ENCODE measurements at places on chromosomes 11 and 22.

DNA sequence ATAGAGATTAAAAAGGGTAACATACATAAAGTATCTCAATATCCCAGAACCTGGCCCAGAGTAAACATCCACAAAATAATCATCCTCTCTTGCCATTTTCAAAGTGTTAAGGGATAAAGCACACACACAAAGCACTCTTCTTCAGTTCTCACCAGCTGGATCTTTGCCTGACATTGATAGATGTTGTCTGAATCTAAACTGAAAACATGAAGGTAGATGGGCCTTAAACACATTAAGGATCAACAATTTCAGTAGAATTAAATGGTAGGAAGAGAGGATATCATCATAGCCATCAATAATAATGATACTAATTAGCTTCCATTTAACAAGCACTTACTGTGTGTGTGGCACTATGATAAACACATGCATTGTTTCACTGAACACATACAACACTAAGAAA is 261.1 kb downstream of the OPCML start:
- no peak for DNase-seq

DNA sequence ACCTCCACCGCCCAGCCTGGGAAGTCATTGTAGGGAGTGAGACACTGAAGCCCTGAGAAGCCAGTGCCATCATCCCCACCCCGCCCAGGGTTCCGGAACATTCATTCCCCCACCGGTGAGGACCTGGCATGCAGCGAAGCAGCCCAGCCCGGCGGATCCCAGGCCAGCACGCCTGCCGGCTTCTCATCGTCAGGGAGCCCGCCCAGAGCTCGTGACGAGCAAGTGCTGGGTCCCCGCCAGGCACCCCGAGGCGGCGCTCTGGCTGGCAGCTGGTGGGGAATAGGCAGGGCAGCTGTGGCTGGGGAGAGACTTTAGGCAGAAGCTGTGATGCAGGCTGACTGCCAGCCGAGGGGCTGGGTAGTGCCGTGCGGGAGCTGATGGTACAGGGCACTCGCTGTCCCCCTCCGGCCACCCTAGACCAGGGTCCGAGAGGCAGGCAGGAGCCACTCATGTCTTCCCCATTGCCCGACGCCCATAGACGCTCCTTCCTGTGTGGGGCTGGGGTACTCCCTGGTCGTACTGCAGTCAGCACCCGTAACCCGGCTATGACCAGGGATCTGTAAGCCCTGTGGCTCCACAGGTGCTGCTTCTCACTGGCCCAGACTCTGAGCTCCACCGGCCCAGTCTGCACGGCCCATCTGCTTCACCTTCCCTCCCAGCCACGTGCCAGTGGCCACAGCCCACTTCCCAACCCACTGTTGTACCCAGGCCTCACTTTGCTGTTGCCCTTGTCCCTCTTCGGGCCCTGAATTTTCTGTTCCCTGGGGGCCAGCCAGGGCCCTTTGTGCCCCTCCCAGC is 24.5 kb upstream of the CABP7 start:
- DNase-seq, result no peak

GRCh38 chr22:37165940-37166674 is 16.4 kb upstream of the IL2RB start:
- no peak for DNase-seq

DNA sequence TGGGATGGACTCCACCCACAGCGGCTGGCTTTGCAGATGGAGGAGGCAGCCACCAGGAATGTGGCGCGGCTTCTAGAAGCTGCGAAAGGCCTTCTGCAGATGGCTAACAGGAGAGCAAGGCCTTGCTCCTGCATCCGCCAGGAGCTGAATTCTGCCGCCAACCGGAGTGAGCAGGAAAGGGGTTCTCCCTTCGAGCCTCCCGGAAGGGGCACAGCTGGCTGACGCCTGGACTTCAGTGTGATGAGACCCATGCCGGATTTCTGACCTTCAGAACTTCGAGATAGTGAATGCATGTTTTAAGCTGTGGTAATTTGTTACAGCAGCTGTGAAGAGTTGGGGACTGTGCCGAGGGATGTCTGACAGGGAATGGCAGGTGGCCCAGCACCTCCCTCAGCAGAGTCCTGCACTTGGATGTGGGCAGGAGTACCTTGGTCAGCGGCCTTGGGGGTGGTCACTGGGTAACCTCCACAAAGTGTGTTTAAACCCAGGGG is 7.7 kb downstream of the TBC1D22A start:
- no peak for DNase-seq

- DNase-seq, result no peak
Observed at GRCh38 chr11:35717043-35717442, 54.5 kb downstream of the TRIM44 start.

DNA sequence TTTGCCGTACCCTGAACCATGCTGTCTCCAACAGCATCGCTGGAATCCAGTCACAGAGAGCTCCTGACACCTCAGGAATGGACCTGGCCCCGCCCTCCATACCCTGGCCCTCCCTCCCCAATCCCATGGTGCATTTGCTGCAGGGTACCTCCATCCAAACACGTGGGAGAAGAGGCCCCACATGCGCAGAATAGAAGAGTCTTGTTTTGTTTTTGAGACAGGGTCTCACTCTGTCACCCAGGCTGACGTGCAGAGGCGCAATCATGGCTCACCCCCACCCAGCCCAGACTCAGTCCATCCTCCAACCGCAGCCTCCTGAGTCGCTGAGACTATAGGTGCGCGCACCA is 2.3 kb upstream of the PNPLA2 start:
- DNase-seq, result no peak

GRCh38 chr22:19472233-19472632 is 6.8 kb downstream of the UFD1 start:
- DNase-seq, result no peak

GRCh38 chr11:43197379-43197778 is 114.4 kb upstream of the API5 start:
- no peak for DNase-seq

DNA sequence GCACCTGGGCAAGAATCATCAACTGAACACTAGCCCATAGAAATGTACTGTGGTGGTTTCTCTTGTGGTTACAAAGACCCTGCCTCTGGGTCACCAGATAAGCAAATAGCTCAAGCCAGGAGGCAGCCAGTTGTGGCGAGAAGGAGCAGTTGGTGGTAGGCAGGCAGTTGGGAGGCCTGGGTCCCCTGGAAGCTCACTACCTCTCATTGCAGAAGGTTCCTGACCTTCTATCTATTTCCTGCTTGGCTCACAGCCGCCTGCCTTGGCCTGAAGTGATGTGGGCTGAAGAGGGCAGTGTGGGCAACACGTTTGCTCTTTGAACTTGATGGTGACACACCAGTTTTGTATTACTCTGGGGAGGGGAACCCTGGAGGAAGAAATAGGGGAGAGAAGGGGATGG is 34.7 kb downstream of the NECTIN1 start:
- no peak for DNase-seq

GRCh38 chr11:94130298-94131046 is 1.8 kb downstream of the PANX1 start:
- DNase-seq, result no peak

GRCh38 chr11:9399466-9399865 is 15.0 kb downstream of the IPO7 start:
- DNase-seq, result no peak

DNA sequence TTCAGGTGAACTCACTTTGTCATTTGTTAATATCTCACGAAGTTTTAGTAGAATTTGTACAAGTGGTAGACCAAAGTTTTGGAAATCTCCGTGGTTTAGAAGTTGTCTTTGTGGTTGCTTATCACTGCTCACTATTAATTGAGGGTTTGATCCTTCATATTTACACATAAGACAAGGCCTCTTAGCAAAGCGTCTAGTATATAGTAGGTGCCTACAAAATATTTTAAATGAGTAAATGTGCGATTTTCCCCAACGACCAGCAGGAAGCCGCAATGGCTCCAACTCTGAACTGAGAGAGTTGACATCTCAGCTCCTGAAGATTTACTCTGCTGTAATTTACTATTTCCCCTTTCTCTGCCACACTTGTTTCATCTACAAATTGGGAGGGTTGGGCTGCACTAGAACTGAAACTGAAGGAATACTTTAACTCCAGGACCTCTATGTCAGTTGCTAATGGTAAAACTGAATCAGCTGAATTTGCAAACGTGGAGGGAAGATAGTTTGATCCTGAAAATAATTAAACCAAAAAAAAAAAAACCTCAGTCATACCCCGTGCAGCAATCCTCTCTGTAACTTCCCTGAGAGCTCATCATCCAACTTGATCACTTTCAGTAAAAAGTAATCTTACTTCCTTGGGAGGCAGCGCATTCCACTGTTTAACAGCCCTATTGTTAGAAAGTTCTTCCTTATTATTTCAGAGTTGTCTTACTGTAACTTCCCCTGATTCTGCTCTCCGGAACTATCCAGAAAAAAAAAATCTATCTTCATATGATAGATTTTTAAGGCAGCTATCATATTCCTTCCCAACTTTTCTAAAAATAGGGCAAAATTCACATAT is 1.3 kb upstream of the SBF2 start:
- DNase-seq, result no peak

DNA sequence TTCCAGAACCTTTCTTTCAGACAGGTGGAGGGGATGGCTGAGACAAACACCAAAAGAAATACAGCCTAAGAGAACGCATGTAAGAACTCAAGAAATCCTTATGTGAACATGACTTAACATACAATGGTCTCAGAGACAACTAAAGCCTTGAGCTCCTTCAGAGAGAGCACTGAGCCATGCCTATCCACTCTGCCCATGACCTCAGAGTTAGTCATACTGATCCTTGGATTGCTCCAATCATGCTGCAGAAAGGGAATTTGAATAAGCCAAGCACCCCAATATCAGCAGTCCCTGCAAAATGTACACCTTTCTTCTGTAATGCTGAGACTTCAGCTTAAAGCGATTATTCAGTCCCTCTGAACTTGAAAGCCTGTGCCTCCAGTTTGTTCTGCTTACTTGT is 43.2 kb upstream of the CHKA start:
- DNase-seq, result no peak

DNA sequence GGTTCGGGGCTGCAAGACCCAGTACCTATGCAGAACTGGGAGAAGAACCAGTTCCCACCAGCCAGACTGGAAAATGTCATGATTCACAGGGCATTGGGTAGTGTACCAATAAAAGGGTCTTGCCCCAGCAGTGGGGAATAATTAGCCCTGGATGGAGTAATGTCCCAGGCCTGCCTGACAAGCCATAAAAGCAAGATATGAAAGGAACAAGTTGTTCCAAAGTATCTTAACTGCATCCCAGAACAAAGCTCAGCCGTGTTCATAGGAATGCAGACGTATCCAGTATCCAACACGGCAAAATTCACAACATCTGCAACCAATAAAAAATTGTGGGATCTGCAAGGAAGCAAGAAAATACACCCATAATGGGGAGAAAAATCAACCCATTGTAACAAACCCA is 47.9 kb downstream of the ASCL2 start:
- no peak for DNase-seq

DNA sequence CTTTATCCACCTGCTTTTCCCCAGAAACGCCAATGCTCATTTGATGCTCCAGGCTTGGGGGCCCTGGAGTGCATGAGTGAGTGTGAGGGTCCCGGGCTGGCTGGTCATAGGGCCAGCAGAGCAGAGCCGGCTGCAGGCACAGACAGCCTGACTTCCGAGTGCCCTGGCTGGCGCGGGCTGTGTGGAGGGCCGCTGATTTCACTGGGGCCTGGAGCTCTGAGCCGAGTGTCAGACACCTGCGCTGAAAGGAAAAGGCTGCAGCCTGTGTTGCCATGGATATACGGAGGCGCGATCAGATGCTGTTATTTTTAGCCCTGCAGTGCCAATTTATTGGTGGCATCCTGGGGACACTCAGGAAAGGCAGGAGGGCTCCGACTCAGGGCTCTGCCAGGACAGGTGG is 87.6 kb downstream of the ST3GAL4 start:
- DNase-seq, result no peak

- no peak for DNase-seq
Observed at GRCh38 chr22:31222736-31223135, 10.6 kb downstream of the LIMK2 start.
